ENCODE measurements at places on chromosomes 6 and 20.

GRCh38 chr6:52975580-52975979 lies 19.5 kb downstream of the GSTA4 start:
- no peak for DNase-seq

DNA sequence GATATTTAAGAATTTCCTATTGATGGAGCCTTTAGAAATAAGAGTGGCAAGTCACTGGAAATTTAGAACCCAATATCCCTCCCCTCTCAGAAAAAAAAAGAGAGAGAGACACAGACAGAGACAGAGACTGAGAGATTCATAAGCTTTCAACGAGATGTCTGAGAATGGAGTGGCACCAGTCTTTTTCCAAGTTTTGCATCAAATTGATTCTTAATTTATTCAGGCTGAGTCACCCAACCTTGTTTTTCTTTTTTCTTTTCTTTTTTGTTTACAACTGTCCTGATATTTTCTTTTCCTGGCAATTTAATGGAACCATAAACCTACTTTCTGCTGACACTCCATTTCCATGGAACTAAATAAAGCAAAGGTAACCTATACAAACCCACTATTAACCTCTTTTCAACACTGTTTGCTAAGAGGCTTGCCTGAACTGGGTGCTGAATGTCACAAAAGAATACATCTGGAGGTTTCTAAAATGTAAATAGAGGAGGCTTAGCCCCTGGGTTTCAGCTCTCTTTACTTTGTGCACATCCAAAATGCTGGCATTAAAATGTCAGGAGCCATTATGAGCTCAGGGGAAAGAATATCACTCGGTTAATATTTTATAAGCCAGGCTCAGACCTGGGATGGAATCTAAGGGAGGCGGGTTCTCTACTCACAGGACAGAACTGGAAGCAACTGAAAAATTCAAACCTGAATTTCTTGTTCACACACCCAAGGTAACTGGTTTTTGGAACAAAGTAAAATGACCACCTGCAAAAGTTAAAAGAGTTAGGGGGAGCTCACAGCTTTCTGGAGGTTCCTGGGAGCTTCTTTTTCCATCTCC lies 100.8 kb downstream of the BFSP1 start:
- DNase-seq, result no peak

DNA sequence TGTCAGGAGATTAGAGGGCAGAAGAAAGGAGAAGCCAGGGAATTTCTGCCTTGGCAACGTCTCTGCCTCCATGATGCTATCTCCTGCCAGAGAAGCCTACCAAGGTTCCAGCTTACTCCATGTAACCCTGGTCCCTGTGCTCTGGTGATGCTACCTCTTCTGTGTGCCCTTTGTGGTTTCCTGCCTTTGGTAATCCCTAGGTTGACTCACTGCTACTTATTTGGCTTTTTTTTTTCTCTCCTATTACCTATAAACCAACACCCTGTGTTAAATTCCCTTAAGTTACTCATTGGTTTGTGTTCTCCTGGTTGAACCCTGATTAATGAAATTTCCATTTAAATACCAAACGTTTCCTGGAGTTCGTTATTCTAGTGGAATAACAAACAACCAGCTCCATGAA lies 527.8 kb upstream of the FLRT3 start:
- DNase-seq, result no peak

DNA sequence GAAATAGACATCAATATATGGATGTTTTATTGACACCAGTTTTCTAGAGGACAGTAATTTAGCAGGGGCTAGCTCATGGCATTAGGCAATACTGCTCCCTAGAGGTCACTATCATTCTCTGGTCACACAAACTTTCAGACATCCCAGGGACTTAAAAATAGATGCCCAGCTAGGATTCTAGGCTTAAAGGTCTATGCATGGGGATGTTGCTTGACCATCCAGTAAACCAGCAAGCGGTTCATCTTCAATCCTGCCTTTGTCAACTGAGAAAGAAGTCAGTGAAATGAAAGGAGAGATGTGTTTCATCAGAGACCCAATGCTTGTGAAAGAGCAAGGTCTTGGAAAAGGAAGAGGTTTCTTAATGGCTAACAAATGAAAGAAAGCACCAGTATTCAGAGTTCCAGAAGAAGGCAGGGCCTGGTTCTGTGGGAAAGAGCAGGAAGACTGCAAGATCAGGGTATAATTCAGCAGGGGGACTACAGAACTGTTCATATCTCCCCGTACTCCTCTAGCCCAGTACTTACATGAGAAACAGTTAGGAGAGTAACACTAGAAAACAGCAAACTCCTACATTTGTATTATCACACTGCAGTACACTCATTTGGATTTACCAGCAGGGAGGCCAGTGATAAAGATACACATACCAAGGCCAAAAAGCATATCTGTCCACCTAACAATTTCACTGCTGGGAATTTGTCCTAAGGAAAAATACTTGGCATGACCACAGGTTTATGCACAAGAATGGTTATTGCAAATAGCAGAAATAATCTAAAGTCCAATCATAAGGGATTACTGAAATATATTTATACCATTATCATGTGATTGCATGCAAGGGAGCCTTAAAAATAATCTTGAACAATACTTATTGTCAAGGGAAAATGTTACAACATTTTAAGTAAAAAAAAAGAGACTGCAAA lies 151.4 kb upstream of the LAMA2 start:
- DNase-seq, result no peak

DNA sequence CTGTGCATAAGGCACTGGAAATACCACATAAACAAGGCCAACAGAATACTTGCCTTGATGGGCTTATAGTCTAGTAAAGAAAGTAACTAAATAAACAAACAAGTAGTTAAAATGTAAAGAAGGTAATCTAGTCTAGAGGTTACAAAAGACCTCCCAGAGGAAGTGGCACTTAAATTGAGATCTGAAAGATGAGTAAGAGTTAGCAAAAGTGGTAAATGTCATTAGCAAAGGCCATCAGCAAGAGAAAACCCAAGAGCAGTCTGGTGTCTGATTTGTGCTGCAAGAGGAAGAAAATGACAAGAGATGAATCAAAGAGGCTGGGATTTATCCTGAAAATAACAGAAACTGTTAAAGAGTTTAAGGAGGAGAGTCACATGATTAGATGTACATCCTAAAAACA lies 96.6 kb upstream of the SMLR1 start:
- no peak for DNase-seq

DNA sequence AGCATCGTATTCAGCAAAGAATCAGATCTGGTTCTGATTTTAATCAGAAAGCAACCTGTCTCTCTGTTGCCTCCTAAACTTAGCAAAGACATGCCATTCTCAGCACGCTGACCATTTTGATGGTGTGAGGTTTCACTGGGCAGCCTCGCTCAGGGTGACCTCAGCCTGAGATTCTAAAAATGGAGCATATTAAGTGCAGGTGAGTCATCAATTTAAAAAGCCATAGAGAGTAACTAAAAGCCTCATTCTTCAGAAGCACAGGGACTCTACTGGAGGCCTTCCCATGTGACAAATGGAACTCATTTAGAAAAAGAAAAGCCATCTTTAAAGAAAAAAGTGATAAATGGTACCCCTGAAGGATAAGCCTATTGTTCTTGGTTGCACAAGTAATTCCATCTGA lies 91.3 kb downstream of the FILIP1 start:
- DNase-seq, result no peak

DNA sequence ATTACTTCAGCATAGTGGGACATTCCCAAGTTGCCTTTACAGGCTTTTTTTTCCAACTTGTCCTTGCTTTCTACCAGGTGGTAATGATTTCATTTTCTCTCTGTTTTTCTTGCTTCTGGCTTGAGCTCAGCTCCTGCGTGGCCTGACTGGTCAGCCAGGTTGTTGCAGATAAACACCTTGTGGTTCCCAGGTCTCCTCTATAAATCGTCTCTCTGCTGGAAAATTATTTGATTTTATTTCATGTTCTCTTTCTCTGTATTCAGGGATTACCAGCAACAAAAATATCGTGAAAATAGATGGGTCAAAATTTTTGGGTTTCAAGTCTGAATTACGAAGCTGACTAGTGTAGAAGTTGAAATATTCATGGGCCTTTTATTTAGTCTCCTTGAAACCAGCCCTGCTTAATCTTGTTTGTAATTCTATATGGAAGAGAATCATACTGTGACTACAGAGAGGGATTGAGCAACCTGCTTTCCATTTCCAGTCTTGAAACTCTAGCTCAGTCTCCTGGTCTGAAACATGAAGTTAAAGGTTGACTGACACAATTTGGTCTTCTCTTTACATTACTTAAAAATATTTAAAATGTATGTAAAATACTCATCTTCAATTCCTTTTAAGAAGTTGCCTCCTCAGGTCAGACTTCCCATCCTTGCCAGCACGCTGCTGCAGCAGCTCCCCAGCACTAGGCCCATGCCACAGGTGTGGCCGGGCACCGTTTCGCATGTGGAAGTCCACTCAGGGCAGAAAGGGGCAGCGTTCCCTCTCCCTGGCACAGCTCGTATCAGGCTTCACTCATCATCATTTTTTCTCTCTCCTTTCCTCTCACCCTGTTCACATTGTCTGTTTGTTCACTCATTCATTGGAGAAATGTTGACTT lies 7.1 kb downstream of the DUSP22 start:
- no peak for DNase-seq

GRCh38 chr6:145629478-145629877 lies 105.8 kb downstream of the EPM2A start:
- DNase-seq, result no peak

GRCh38 chr6:45365036-45365435 lies 12.7 kb downstream of the SUPT3H start:
- DNase-seq, result no peak

DNA sequence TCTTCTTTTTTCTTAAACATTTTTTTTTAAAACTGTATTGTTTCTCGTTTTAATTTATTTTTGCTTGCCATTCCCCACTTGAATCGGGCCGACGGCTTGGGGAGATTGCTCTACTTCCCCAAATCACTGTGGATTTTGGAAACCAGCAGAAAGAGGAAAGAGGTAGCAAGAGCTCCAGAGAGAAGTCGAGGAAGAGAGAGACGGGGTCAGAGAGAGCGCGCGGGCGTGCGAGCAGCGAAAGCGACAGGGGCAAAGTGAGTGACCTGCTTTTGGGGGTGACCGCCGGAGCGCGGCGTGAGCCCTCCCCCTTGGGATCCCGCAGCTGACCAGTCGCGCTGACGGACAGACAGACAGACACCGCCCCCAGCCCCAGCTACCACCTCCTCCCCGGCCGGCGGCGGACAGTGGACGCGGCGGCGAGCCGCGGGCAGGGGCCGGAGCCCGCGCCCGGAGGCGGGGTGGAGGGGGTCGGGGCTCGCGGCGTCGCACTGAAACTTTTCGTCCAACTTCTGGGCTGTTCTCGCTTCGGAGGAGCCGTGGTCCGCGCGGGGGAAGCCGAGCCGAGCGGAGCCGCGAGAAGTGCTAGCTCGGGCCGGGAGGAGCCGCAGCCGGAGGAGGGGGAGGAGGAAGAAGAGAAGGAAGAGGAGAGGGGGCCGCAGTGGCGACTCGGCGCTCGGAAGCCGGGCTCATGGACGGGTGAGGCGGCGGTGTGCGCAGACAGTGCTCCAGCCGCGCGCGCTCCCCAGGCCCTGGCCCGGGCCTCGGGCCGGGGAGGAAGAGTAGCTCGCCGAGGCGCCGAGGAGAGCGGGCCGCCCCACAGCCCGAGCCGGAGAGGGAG lies 580 bp downstream of the VEGFA start:
- DNase-seq, result peak; percentile 72

DNA sequence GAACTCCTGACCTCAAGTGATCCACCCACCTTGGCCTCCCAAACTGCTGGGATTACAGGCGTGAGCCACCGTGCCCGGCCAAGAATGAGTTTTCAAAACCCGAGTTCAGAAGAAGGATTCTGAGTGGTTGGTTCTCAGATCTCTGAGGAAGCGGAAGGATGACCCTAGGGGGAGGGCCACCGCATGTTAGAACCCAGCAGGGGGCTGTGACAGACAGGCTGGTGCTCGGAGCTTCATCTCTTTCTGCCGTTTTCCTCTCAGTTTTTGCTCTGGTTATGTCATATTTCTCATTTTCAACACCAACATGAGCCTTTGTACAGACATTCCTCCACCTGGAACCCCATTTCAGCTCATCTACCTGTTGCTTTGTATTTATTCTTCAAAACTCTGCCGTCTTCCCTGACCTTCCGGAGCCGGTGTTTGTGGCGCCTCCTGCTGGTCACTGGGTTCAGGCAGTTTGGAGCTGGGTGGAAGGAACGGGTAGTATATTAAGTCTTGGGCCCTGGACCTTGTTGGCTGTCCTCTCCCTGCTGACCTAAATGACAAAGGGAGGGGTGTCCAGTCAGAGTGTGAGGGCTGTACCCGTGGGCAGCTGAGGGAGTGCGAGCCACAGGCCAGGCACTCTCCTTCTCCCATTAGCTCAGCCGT lies at the start of gene DEFB123:
Gene DEFB123 (plus strand): TSS at position 621 of the 648 bp plus-strand sequence. CDS start 67 bp downstream, outside the sequence.
- no peak for DNase-seq

DNA sequence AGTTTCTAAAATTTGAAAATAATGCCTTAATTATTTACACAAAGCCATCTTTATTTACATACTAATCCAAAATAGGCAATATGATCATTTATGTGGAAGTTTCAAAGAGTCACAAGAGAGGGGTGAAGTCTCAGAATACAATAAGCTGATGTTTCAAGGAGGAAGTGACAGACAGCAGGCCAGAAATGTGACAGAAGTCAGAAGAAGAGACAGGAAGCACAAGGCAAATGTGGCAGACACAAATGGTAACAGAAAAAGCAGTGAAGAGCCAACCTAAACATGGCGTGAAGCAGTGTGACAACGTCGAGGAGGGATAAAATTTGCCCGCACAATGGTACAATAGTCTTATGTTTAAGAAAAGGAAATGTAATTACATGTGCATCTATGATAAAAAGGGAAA lies 59.8 kb downstream of the SHPRH start:
- peak; percentile 72 for DNase-seq

DNA sequence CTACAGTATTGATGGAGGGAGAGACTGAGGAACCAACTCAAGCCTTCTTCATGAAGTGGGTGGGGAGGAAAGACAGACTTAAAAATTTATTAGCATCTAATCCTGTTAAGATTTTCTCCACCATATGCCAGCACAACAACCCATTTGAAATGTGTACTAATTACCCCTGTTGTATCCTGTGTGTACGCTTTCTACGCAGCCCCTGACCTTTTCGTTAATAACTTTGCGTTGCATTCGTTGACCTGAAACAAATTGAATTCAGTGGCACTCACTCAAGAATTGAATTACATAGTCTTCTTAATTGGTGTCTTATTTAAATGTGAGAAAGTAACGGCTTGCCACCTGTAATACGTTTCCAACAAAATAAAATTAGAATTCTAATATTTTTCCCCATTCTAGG lies 113.9 kb downstream of the LINC00237 start:
- DNase-seq, result no peak

DNA sequence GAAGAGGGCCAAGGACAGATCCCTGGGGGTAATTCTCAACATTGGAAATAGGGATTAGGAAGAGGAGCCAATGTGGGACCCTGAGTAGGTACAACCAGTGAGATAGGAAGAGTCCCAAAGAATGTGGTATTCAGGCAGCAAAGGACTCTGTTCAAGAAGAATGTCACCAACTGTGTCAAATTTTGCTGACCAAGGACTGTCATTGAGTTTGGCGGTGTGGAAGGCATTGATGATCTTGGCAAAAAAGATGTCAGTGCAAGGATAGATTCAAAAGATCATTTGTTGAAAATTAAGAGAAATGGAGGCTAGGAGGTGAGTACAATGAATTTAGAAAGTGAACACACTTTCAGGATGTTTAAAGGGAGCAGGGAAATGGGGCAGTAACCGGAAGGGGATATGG lies 82.4 kb upstream of the SUPT3H start:
- no peak for DNase-seq

- no peak for DNase-seq
These were observed 55.0 kb upstream of the DACT2 start for GRCh38 chr6:168374541-168375071.

GRCh38 chr6:123962508-123962907 lies 158.8 kb downstream of the NKAIN2 start:
- no peak for DNase-seq
